ENCODE measurements at places on chromosomes 4 and X.
A peak's percentile ranks its signal among the peaks of the same experiment; 100 is the strongest.

DNA sequence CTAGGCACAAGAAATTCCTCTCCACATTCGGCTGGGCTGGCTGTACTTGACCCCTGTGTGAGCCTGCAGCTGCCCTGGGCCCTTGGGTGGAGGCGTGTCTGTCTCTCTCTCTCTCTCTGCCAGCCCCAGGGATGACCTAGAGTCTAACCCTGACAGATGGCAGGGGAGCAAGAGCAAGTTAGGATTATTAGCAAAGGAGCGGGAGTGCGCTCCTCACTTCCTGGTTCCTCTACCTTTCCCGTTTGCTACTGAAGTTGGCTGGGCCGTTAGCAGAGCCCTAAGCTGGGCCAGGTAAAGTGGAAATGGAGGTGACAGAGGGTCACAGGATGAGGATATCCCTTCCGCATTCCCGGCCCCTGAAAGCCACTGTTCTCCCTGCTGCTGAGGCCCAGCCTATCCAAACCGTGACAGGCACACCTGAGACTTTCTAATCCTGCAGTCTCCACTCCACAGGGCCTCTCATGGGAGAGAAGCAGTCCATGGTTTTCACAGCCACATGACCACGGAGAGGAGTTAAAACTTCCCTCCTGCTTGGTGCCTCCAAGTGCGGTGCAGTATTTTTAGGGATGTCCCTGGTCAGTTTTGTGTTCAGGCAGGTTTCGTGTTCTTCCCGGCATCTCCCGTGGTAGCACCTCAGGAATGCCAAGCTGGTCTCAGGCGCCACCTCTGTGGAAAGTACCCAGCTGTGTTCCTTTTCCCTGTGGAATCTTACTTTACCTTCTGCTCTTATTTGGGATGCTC is 79.3 kb downstream of the CLDN22 start:
- no peak for DNase-seq

- DNase-seq = no peak
Measured at GRCh38 chrX:109793191-109793590, 60.1 kb upstream of the ACSL4 start.

DNA sequence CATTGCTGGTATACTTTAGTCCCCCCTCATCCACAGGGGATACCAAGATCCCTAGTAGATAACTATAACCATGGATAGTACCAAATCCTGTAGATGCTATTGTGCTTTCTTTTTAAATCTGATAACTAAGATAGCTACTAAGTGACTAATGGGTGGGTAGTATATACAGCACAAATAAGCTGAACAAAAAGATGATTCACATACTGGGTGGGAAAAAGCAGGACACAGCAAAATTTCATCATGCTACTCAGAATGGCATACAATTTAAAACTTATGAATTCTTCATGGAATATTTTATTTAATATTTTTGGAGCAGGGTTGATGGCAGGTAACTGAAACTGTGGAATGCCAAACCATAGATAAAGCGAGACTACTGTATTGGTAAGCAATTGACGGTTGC is 161.6 kb downstream of the IL15 start:
- no peak for DNase-seq

DNA sequence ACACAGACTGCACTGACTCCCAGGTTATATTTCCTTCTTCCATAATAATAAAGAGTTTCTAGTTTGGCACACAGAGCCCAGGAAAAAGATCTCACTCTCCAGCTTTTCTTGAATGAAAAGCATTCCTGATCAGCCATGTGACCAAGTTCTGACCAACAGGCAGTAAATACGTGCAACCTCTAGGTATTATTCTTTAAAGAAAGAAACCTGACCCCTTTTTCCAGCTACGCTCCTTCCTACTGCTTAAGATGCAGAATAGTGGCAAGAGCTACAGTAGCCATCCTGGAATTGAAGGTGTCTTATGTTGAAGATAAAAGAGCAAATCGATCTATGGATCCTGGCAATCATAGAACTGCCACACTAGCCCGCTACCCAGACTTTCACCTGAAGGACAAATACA is 76.7 kb downstream of the LRBA start:
- no peak for DNase-seq

GRCh38 chrX:71909956-71910355 is 689 bp upstream of the NHSL2 start:
- peak; percentile 28 for DNase-seq

DNA sequence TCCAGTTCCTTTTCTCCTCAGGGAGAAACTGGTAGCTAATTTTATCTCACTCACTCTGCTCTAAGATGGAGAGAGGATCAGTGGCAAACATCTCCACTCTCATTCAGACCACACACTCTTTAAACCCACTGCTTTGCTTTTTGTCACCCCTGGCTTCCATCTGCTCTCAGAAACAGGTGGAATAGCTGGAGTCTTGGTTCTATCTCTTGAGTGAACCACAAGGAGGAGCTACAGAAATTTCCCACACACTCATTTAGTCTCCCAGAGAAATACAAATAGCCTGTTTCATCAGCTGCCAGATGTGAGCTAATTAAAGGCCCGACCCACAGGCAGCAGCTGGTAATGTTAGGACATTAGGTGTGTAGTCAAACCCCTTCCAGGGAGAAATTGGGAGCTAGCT is 96.6 kb downstream of the STPG2 start:
- DNase-seq = no peak

DNA sequence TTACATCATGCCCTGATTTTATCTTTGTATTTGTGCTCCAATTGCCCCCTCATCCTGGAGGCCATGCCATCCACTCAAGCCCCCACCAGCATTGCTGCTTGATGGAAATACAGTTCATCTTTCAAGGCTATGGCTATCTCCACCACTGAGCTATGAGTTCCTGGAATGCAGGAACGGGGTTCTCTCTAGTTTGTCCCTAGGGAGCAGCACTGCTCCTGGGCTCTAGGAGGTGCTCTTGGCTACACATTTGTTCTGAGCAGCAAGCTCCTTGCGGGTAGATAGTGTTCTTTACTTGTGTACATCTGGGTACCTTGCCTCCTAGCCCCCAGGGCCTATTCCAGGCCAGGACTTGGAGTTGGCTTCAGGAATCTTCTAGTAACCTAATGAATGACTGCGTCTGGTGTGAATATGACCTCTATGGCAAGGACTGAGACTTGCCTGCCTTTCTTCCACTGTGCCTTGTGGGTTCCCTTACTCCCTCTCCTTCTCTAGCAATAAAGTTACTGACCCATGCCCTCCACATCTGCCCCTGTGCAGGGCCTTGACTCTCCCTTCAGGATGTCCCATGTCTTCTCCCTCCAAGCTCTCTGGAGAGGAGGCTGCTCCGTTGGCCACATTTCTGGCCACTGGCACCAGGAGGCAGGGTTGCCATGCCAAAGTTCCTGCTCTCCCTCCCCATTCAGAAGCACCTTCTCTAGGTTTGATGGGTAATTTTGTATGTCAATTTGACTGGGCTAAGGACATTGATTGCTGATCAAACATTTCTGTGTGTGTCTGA is 7.6 kb downstream of the CITED1 start:
- no peak for DNase-seq

Measured in hepatocyte (in vitro differentiated cells).